Breast epithelium (tissue), 4 donors: ENCODE measurements at places on chromosomes 1 and 21. TPM values are rescaled to one million over a fixed set of nuclear protein-coding genes. Genes with fewer than 3 reads are reported as not detected.

Gene PCSK9
- total RNA-seq, result not detected

Gene EPHA2
- 16.7 TPM for total RNA-seq

Gene C8B
- total RNA-seq, result not detected

Gene FOXJ3
- 82.7 TPM for total RNA-seq

Gene ADGRL2
- 59.6 TPM for total RNA-seq

Gene NPHS2
- total RNA-seq, result not detected

Gene SAMD11
- 0.16 TPM for total RNA-seq

GRCh38 chr1:33060579-33061083 is 20.3 kb upstream of the AZIN2 start:
- H3K36me3 ChIP-seq, result no peaks in the 10 kb centered on the region
- peaks cover 7% of the 10 kb centered on the region for H3K4me1 ChIP-seq
- H3K27ac ChIP-seq, result peak overlapping the region; percentile 68
- DNase-seq, result peak; percentile 83

DNA sequence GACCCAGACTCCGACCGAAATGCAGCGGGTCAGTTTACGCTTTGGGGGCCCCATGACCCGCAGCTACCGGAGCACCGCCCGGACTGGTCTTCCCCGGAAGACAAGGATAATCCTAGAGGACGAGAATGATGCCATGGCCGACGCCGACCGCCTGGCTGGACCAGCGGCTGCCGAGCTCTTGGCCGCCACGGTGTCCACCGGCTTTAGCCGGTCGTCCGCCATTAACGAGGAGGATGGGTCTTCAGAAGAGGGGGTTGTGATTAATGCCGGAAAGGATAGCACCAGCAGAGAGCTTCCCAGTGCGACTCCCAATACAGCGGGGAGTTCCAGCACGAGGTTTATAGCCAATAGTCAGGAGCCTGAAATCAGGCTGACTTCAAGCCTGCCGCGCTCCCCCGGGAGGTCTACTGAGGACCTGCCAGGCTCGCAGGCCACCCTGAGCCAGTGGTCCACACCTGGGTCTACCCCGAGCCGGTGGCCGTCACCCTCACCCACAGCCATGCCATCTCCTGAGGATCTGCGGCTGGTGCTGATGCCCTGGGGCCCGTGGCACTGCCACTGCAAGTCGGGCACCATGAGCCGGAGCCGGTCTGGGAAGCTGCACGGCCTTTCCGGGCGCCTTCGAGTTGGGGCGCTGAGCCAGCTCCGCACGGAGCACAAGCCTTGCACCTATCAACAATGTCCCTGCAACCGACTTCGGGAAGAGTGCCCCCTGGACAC is 534 bp downstream of the C1orf56 start:
- H3K27me3 ChIP-seq, result no peaks in the 10 kb centered on the region
- no peaks in the 10 kb centered on the region for H3K4me1 ChIP-seq
- H3K27ac ChIP-seq, result peak overlapping the region; percentile 89
- peaks cover 6% of the 10 kb centered on the region for H3K36me3 ChIP-seq

GRCh38 chr1:25906644-25907300 is 553 bp upstream of the STMN1 start:
- no peaks in the 10 kb centered on the region for H3K36me3 ChIP-seq
- no peak for DNase-seq
- peaks cover 4% of the 10 kb centered on the region for H3K4me1 ChIP-seq
- peak overlapping the region; percentile 82 for H3K4me3 ChIP-seq

DNA sequence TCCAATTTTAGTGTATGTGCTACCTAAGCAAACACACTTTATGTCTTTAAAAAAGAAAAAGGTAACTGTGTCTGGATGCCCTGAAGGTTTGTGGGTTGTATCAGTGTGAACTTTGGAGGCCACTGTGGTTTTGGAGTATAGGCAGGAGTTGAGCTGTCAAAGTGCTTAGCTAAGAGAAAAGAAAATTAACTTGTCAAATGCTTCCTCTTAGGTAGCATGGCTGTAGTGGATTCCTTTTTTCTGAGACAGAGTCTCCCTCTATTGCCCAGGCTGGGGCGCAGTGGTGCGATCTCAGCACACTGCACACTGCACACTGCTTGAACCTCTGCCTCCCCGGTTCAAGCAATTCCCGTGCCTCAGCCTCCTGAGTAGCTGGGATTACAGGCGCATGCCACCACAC is 11.2 kb upstream of the SLC41A1 start:
- DNase-seq, result no peak
- H3K27ac ChIP-seq, result no peak overlapping the region
- no peaks in the 10 kb centered on the region for H3K4me1 ChIP-seq
- no peaks in the 10 kb centered on the region for H3K36me3 ChIP-seq
- H3K4me3 ChIP-seq, result no peak overlapping the region
